ENCODE measurements at places on chromosomes 7 and 10.
A peak's percentile ranks its signal among the peaks of the same experiment; 100 is the strongest.

DNA sequence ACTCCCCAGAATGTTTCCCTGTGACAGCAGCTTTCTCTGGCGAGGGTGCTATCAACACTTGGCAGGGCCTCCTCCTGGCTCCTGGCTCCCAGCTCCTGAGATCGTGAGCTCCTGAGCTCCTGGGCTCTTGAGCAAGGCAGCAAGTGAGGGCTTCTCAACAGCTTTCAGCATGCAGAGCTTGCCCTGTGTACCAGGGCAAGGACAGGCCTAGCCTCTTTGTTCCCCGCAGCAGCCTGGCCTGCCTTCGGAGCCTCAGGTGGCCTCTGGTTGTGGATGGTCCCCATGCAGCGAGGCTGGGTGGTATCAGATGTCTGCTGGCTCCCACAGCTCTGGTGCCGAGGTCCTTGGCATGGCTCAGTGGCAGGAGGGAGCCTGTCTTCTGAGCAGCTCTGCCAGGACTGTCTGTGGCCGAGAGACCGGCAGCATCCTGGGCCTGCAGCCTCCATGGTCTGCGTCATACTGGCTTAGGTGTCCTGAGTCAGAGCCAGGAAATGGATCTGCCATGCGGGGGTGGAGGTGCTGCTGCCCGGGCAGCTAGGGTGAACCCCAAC, 44.2 kb downstream of the ZMIZ1 start:
- DNase-seq: no peak

GRCh38 chr10:110618230-110618610, 25.9 kb upstream of the RBM20 start:
- no peak for DNase-seq

DNA sequence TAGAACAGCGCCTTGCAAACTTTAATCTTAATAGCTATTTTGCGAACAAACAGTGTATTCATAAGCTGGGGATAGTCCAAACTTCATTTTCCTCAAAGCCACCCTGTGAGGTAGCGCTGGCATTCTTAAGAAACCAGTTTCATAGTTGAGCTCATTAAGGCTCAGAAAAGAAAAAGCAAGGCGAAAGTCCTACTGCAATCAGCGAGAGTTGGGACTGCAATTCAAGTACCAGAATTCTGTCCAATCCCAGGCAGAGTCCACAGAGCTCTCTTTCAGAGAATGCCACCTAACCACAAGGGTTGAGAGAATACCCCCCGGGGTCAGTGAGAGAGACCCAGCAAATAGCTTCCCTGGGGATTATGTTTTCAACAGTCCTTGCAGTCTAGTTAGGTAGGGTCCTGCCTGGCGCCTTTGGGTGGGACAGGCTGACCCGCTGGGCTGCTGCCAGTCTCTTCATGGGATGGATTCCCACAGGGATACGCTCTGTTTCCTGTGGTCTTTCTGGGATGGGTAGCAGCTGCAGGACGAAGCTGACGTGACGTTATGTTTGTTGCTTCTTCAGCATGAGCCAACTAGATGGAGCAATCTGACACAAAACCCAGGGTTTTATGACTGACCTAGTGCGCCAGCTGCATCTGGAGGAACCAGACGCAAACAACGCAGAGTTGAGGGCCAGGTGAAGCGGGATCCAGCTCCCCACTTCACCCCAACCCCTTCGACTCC, 16.0 kb downstream of the BMPER start:
- no peak for DNase-seq

DNA sequence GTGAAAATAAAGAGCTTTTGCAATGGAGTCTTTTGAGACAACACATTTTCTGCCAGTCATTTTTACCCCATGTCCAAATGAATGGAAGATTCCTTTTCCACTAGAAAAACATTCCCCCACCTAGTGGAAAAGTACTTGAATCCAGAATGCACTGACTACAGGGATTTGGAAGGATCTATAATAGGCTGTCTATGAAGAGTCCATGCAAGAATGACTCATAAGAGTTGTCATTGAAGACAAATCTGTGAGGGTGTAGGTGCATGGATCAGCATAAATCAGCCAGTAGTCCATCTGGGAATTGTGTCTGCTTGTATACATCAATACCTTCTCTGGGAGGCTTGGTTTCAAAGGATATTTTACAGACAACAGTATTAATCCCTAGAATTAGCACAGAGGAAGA, 32.5 kb upstream of the TRUB1 start:
- DNase-seq: no peak

DNA sequence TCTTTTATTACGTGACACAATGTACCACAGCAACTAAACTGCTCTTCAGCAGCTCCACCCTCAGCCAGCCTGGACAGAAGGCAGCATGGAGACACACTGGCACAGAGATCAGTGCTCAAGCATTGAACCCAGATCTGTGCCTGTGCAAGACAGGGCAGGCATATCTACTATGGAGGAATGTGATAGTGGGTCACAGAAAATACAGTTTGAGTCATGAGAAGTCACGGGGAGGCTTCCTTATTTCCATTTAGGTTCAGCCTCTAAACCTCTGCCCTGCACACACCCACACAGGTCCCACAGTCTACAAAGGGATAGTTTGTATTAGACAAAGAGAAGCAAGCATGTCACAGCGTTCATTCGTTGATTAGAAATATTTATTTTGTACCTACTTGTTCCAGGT, 187.4 kb upstream of the AGR3 start:
- no peak for DNase-seq

GRCh38 chr10:12656518-12657142, 307.3 kb downstream of the CAMK1D start:
- DNase-seq: no peak

- no peak for DNase-seq
Measured at GRCh38 chr7:108079648-108080591, 50.2 kb downstream of the LAMB4 start.

DNA sequence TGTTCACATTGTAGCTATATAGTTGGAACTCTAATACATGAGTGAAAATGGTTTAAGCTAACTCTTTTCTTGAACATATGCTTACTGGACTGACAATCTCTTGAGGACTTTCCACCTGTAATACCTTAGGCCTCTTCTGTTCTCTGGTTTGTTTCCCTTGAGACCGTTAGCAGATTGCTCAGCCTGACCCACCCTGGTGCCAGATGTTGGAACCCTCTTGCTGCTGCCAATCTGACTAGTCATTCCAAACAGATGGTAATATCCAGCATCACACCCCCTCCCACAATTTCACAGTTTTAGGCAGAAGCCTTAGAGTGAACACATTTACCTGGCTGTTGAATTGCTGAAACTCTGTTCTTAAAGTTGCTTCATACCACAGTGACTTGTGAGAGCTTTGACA, 18.7 kb downstream of the CALD1 start:
- DNase-seq: no peak

DNA sequence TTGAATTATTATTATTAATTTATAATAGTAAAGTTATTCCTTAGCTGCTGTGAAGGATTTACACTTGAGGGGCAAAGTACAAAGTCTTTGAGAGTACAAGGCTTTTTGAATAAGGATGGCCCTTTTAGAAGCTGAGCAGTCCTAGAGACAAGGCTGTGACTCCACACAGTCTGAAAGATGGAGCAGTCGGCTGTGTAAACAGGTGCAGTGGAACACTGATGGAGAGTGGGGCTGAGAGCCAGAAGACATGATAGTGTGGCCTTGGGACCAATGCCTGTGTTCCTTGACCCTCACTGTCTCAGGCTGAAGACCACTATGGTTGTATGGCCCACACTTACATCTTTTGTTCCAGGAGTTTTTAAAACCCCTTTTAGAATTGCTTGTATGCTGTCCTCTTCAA, 311.2 kb upstream of the PHF14 start:
- no peak for DNase-seq

- no peak for DNase-seq
Measured at GRCh38 chr10:2968401-2969058, 98.8 kb upstream of the PFKP start.

DNA sequence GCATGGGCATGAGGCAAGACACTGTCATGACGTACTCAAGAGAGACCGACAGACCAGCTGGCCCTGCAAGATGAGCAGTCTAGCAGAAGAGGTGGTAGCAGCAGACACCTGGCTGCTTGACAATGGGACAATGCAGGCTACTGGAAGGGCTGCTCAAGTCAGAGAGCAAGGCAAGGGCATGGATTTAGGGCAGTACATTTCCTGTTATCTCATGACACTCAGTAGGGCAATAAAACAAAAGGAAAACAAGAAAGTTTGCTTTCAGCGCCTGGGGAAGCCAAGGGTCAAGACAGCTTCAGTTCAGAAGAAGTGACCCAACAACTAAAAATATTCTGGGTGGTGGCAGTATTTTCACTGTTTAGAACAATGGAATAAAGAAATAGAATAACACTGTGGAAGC, 331.8 kb upstream of the PHYHIPL start:
- DNase-seq: no peak

DNA sequence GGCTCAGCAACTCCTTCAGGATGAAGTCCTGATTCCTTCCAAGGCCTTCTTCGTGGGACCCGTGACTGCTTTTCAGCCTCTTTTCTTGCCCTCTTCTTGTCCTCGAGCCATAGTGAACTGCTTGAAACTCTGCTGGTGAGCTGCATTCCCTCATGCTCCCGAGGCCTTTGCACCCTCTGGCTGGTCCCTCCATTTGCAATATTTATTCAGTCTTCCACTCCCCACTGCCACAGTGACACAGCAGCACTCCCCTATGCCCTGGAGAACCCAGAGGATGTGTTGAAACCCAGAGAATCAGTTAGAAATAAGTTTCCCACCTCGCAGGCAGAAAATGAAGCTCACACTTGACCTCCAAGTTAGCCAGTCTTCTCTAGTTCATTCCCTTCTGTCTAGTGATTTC, 22.3 kb upstream of the GAD2 start:
- no peak for DNase-seq

DNA sequence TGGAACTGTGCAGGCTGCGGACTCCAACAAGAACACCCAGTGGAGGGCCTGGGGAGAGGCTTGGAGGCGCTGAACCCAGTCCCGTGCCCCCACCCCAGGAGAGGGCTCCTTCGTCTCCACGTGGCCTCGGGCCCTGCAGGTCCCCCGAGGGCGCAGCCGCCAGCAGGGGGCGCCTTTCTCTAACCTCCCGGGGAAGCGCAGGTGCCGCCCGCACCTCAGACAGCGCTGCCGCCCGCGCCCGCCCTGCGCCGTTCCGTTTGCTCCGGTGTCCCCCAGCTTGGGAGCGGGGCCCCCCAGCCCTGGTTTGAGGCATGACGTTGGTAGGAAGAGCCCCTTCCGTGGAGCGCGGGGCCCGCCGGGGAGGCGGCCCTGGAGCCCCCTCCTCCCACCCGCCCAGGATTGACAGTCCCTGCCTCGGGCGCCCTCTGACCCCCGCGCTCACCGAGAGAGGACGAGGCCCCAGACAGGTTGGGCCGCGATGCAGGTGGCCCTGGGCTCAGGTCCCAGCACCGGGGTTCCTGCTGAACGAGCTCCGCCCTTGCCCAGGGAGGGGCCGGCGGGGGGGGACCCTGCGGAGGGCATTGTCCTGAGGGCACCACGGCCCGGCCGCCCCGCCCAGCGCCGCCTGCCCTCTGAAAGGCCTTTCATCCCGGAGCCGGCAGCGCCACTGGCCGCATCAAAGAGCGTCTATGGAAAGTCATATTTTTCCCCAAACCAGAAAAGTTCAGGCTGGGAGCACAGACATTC, 42.8 kb downstream of the FOXL3 start:
- DNase-seq: peak; percentile 93

GRCh38 chr7:94313926-94314325, 80.8 kb upstream of the COL1A2 start:
- DNase-seq: no peak

All from stimulated activated CD4-positive, alpha-beta T cell treated with anti-CD3 and anti-CD28 coated beads, Interleukin-15, amount 100 ng/mL, for 1 hour (primary cell).